Thymus (tissue), 14 donors: ENCODE measurements at places on chromosomes 13 and 19.

DNA sequence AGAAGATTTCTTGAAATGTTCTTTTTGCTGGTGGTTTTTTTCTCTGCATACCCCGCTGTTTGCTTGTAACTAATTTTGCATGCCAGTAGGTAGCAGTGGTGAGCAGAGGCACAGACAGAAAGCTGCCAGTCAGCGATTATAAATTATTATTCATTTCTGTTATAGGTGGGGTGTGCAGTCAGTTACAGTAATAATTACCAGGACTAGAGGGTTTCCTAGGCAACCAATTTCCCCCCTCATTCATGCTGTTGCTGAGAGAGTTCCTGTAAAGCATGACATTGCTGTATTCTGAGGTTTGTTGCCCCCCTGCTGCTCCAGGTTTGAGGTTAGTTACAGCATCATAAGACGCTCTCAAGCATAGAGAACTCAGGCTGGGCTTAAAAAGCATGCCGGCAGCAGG, 104.5 kb downstream of the URI1 start:
- no peak for DNase-seq

GRCh38 chr13:94435604-94436226, 43.8 kb downstream of the DCT start:
- DNase-seq = peak; percentile 16

GRCh38 chr13:108026680-108027410, 188.5 kb downstream of the LIG4 start:
- no peak for DNase-seq

DNA sequence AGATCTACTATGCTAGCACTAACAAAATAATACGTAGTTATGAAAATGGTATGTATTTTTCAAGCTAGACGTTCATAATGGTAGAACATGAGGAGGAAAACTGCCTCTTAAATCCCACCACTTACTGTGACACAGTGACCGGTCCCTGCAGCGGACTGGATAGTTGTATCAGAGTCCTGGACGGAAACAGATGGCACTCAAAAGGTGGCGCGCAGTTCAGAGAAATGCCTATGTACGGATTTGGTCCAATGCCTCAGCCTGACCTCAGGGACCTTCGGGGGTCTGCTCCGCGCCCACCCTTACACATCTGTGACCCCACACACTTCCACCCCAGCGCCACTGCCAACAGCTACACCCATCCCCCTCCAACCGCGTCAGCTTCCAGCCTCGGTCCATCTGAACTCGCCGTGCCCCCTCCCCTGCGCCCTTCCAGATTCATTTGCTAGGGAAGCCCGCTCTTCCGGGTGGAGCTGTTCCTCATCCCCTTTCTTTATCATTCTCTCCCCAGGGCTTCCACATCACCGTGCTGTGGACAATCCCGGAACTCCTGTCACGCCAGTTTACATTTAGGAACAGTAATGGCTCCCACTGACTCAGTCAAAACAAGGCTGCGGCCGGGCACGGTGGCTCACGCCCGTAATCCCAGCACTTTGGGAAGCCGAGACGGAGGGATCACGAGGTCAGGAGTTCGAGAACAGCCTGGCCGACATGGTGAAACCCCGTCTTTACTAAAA, 792 bp upstream of the LENG8 start:
- peak; percentile 79 for DNase-seq
